ENCODE measurements at places on chromosomes 16 and 17.
A peak's percentile ranks its signal among the peaks of the same experiment; 100 is the strongest.

- DNase-seq, result no peak
Observed at GRCh38 chr17:29711588-29712385, 89.1 kb upstream of the CORO6 start.

GRCh38 chr17:29169806-29170591 lies 10.2 kb downstream of the MYO18A start:
- no peak for DNase-seq

GRCh38 chr17:10208604-10209193 lies 10.3 kb upstream of the GAS7 start:
- no peak for DNase-seq

GRCh38 chr17:80942423-80943345 lies 49.0 kb upstream of the CHMP6 start:
- DNase-seq, result no peak

DNA sequence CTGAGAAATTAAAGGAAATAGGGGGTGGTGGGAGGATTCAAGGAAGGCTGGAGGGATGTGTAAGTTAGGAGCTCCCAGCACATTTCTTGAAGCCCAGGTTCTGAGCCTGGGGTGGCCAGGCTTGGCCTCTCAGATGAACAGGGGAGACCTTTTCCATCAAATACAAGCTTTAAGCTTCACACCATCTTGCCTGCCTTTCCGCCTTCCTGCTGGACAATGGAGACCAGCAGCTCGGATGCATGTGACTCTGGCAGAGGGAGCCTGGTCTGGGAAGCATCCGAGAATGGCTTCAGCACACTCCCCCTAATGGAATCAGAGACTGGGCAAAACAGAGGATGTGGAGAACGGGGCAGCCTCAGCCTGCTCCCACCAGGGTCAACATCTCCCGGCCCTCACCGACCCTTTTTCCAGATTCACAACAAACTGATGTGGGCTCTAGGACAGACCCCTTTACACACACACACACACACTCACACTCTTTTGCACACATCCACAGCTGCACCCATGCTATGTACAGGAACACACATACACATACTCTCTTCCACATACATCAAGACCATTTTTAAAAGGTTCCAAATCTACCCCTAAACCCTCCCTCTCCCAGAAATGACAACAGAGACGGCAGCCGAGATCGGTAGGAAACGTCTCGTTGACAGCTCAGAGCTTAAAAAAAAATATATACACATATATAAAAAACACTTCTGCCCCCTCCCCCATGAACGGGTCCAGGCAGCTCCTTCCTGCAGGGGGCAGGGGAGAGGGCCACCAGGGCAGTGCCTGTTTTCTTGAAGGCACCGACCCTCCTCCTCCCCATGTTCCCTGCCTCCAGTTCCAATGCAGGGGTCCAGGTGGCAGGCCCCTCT lies 6.5 kb upstream of the ATXN7L3 start:
- no peak for DNase-seq

DNA sequence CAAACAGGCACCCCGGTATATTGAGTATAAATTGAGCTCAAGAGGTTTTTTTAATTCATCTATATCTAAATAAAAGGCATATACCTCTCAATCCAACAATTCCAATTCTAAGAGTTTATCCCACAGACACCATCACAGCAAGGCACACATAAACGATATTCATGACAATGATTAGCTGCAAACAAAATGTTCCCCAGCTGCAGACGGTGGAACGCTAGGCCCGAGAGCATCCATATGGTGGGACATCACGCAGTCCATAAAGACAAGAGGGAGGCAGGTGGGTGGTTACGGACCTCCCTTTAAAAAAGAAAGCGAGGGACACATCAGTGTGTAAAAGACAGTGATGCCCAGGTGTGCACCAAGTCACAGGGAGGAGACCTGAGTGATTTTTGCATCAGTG lies 28.1 kb downstream of the MEAK7 start:
- DNase-seq, result no peak

DNA sequence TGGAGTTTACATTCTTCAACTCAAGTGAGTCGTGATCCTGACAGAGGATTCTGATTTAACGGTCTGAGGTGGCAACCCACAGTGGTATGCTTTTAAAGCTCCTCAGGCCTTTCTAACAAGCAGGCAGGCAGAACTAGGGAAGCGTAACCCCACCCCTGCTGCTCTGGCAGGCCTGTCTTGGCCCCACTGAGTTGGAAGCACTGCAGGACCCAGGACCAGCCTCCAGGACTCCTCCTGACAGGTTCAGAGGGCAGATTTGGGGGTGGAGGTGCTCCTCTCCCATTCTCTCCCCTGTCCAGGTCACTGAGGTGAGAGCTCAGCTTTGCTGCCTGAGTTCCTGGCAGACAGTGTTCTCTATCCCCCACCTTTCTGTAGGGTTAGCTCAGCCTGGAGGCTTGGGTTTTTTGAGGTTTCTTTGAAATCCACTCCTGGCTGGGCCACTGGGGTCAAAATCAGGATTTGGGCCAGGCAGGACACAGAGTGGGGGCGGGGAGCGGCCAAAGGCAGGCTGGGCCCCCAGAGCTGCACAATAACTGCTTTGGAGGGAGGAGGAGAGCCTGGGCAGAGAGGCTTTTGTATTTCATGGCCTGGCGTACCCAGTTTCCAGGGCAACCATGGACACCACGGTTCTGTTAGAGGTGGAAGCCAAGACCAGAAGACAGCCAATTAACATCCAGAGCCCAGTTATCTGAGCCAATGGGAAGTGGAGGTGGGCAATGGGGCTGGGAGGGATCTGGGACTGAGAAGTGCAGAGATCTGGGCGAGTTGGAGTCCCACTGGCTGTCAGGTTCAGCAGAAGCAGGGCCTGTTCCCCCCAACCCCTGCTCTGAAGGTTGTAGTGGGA lies 9.5 kb downstream of the MRPL27 start:
- DNase-seq, result no peak

- no peak for DNase-seq
Observed at GRCh38 chr16:23879735-23880373, 44.1 kb downstream of the PRKCB start.

GRCh38 chr17:81052199-81052997 lies 17.4 kb downstream of the BAIAP2 start:
- no peak for DNase-seq

DNA sequence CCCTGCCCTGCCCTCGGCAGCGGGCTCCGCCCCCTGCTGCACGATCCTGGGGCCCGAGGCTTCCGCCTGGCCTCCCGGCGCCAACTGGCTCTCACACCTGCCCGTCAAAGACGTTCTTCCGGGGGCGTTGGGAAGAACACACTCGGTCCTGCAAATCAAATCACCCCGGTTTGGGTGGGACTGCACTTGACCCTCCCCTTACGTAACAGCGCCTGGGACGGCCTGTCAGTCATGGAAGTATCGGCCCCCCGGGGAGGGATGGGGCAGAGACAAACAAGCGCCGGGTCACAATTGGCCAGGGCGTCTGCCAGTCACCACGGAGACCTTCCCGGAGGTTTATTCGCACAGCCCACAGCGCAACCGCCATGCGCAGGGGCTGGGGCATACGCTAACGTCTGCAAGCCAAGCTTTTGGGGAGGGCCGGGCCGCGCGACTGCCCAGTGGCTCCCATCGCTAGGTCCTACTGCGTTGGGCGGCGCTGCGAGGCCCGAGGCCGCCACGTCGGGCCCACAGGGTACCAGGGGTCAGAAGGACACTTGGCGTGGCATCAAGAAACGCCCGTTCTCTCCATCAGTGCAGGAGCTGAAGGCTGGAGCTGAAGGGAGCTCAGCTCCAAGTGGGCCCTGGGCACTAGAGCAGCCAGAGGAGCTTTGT lies 388 bp upstream of the AKTIP start:
- peak; percentile 99 for DNase-seq

- DNase-seq, result no peak
Observed at GRCh38 chr17:38334480-38335364, 9.0 kb downstream of the GPR179 start.

DNA sequence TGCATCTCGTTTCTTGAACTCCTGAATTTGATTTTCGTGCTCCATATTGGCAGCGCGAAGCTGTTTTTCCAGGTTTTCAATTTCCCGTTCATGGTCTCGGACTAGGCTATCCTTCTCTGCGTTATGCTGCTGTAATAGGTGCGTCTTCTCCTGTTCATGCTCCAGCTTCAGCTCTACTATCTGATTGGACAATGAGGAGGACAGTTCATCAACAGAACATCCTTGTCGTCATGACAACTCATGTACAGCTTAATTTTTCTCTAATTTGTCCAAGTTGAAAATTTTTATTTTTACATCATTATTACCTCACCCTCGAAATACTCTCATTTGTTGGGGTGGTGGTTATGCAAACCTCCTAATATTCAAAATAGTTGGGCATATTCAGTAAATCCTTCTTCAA lies 289.8 kb downstream of the CEP112 start:
- peak; percentile 20 for DNase-seq

DNA sequence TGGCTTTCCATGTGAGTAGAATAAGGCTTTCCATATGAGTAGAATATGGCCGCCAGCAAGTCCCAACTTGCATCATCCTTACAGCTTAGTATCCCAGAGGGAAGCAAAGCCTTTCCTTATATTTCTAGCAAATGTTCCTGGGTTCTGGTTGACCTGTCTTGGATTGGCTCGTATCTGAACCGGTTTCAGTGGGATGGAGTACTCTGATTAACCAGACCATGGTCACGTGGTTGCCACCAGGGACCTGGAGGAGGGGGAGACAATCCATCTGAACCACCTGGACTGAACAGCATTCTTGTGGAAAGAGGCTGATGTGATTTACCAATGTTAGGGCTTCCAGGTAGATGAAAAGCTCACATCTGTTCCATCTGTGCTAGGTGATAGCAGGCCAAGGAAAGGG lies 89.0 kb downstream of the SHISA6 start:
- no peak for DNase-seq

DNA sequence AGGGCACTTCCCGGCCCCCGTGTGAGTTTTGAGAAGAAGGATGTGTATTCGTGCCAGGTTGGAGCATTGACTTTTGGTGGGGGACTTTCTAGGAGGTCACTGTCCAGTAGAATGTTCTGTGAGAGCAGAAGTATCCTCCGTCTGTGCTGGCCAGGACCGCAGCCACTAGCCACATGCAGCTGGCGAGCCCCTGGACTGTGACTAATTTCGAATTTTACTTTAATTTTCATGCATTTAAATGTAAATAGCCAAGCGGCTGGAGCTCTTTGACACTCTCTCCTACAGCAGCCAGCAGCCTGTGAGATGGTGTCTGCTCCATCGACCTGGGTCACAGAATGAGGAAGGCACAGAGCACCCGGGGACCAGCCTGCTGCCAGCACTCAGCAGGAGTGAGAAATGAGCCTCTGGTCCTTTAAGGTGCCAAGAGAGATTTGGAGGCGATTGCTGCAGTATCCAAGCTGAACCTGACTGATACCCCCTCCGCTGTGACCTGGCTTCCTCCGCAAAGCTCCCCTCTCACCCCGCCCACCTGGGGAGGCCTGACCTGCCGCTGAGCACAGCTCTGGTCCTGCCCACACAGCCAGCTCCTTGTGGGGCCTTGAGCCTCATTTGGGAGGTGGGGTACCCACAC lies 7.8 kb downstream of the ATP2A3 start:
- no peak for DNase-seq

DNA sequence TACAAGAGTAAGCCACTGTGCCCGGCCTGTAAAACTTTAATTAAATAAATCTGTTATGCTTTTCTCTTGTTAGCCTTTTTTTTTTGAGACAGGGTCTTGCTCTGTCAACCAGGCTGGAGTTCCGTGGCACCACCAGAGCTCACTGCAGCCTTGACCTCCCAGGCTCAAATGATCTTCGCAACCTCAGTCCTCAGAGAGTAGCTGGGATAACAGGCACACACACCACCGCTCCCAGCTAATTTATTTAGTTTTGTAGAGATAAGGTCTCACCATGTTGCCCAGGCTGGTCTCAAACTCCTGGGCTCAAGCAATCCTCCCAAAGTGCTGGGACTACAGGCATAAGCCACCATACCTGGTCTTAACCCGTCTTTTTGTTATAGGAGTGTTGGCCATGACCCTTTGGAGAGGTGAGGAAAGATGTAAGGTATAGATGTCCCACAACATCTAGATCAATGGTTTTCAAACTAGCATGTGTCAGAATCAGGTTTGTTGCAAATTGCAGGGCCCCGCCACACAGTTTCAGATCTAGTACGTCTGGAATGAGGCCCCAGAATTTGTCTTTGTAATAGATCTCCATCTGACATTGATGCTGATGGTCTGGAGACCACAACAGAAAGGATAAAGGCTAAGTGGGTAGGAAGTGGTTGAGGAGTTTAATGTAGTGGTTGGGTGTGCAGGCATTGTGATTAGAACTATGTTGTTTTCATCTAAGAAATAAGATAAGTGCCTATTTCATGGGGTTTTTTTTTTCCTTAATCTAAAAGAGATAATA lies 4.3 kb upstream of the GGA2 start:
- DNase-seq, result no peak

GRCh38 chr16:13390093-13390985 lies 488.9 kb downstream of the SHISA9 start:
- DNase-seq, result peak; percentile 47

GRCh38 chr17:10360578-10360977 lies 12.2 kb downstream of the MYH13 start:
- no peak for DNase-seq

GRCh38 chr16:49459953-49460735 lies 86.5 kb downstream of the C16orf78 start:
- DNase-seq, result no peak

GRCh38 chr16:30122604-30123160 lies 338 bp downstream of the MAPK3 start:
- DNase-seq, result peak; percentile 62

- no peak for DNase-seq
Observed at GRCh38 chr16:50531901-50532300, 16.3 kb upstream of the NKD1 start.

GRCh38 chr17:31286587-31286986 lies 10.5 kb downstream of the OMG start:
- no peak for DNase-seq

DNA sequence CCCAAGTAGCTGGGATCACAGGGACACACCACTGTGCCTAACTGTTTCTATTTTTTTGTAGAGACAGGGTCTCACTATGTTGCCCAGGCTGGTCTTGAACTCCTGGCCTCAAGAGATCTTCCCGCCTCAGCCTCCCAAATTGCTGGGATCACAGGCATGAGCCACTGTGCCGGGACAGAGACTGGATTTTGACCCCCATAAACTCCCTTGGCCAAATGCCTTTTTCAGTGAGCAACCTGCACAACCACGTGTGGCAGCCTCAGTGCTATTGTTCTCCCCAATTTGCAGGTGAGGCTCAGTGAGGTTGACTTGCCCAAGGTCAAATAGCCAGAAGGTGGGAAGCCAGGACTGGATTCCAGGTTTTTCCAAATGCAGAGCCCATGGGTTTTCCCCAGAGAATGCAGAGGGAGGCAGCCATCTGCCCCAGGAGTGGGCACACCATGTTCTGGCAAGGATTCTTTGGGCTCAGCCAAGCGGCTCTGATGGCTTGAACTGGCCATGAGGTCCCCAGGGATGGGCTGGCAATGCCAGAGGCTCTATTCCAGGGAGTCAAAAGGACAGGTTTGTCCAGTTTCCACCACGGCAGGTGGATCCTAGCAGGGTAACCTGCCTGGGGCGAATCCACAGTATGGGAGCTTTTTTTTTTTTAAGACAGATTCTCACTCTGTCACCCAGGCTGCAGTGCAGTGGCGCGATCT lies 1.8 kb downstream of the IL27 start:
- no peak for DNase-seq

GRCh38 chr16:84284154-84284722 lies 10.4 kb upstream of the WFDC1 start:
- DNase-seq, result no peak
